Stimulated activated CD4-positive, alpha-beta T cell treated with anti-CD3 and anti-CD28 coated beads, TNF-alpha, amount 100 ng/mL, for 4 hours (primary cell): ENCODE measurements at places on chromosomes 13 and 19.

DNA sequence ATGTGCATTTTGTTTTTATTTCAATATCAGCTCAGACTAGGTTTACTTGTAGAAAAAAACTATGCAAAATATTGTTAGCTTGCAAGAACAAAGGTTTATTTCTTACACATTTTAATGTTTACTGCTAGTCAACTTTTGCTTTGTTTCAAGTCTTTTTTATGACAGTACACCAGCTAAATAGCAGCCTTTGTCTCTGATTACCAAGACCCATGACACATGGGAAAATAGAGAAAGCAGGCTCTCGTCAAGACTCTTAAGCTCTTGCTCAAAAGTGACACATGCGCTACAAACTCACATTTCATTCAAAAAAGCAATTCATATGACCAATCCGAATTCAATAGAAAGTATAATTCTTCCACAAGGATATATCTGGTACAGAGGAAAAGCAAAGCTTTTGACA, 642.3 kb upstream of the SLITRK1 start:
- no peak for DNase-seq

GRCh38 chr19:3133793-3134116, 2.1 kb upstream of the GNA15 start:
- no peak for DNase-seq

DNA sequence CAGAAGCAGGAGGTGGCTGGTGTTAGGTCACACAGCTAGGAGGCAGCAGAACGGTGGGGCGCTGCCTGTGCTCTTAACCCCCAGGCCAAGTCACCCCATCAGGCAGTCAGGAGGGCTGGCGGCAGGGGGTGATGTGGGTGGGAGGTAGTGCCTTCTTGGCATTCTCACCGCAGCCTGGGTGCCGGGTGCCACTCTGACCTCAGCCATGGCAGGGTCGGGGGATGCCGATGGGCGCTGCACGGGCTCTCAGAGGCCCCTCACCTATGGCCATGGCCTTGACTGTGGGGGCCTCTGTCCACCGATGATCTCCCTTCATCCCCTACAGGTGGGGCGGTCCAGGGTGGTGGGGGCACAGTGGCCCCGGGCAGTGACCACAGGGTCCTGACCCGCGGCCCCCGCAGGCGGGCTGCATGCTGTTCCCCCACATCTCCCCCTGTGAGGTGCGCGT, 5.6 kb downstream of the PTOV1 start:
- DNase-seq: no peak

- no peak for DNase-seq
Measured at GRCh38 chr13:26623125-26623524, 65.6 kb downstream of the WASF3 start.

GRCh38 chr13:29187584-29187983, 367.4 kb downstream of the MTUS2 start:
- DNase-seq: no peak

DNA sequence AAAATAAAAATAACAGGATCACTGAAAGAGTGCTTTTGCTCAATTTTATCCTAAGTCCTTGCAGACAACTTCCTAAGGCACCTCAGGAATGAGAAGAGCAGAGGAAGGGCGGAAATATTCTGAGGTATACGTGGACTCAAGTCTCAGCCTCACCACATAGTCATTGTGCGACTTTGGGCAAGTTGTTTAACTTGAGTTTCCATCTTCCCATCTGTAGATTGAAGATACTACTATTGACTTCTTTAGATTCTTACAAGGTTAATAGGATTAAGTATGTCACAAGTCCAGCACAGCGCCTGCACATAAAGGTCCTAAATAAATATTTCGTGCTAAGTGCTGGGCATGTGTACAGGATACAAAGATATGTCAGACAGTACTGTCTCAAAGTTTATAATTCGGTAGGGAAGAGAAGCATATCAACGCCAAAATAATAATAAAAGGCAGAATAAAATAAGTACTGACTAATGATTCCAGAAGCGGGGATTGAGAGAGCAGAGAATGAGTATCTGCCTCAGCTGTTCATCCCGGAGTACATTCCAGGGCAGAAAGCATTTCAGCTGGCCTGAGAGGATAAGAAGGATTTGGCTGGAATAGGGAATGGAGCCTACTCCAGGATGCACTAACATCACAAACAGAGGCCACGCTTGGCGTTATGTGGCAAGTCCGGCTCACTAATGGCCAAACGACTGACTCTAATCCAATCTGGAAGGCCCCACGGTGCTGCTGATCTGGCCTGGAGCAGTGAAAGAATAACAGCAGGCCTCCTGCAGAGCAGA, 139.7 kb downstream of the FLT1 start:
- DNase-seq: no peak

DNA sequence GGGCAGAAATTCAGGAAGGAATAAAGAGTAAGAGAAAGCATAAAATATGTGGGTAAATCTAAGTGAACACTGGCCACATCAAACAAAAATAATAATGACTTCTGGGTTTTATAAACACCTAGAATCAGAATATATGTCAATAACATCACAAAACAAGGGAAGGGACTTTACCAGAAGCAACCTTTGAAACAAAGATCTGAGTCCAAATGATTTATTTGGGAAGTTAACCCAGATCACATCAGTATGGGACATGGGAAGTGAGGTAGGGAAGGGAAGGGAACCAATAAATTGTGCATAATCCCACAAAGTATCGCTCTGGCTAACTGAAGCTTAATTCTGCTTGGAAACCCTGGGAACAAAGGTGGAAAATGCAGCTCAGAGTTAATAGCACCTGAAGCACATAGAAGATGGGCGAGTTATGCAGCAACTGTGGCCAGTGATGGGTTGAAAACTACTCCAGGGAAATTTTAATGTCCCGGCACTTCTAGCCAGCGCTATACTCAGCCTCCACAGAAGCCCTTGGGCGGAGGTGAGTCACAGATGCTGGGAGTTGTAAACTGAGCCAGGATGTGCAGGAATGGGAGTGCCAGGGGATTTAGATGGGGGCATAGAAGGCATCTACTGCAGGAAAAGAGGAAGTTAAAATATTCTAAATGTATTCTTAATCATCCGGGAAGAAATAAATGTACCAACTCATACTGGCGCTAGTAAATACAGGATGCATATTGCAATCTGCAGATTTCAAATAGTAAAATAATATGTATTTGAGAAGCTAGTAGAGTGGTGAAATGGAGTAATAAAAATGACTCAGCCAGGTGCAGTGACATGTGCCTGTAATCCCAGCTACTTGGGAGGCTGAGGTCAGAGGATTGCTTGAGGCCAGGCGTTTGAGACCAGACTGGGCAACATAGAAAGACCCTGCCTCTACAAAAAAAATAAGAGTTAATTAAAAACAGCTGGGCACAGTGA, 34.2 kb upstream of the CEBPG start:
- DNase-seq: no peak

GRCh38 chr19:55440411-55441105, 2.5 kb downstream of the SHISA7 start:
- DNase-seq: no peak

GRCh38 chr13:57123681-57124080, 17.0 kb upstream of the PRR20A start:
- no peak for DNase-seq

GRCh38 chr13:110914081-110914330, 863 bp downstream of the ANKRD10 start:
- DNase-seq: no peak

DNA sequence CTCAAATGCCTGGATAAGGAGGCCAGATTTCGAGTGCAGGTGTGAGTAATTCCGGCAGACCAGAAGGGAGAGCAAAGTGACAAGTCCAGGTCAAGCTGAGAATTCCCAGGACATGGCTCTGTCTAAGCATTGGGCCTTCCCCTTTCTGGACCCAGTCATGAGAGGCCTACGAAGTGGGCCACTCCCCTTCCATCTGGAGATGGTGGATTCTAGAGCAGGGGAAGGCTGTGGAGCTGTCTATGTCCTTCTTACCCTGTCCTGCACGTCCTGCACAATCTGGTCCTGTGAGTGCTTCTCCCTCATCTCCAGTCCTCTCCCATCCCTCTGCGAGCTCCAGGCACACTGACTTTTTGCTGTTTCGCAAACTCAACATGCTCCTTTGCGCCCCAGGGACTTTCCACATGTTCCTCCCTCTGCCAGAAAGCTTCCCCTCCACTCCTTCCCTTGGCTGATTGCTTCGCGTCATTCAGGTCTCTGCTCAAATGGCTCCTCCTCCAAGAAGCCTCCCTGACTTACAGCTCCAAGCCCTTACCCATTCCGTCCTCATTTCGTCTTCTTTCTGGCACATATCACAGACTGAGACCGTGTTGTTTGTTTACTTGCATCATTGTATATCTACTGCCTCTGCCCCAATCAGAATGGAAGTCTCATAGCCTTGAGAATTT, 193.2 kb downstream of the URI1 start:
- DNase-seq: no peak

DNA sequence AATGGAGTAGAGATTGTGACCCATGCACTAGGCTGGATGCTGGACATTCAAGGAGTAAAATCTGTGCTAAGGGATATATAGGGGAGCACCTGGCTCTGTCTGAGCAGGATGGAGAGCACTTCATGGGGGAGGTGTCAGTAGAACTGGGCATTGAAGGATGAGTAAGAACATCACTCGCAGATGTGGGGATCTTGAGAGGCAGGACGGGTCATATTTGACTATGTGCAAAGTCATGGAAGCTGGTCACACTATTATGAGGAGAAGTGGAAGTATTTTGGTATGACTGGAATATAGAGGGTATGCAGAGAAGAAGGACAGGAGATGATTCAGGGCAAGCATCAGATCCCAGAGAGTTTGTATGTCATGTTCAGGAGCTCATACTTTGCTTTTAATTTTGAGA, 62.9 kb upstream of the PCDH8 start:
- no peak for DNase-seq

GRCh38 chr13:47632311-47632710, 368.8 kb downstream of the SUCLA2 start:
- DNase-seq: no peak

- DNase-seq: no peak
Measured at GRCh38 chr13:114179087-114179658, at the start of gene CFAP97D2. Gene CFAP97D2, plus strand, starts transcription at chr13:114179257. Its CDS starts 74 bp downstream, at chr13:114179331.

- DNase-seq: no peak
Measured at GRCh38 chr13:79155883-79156282, 250.2 kb downstream of the RBM26 start.

GRCh38 chr13:80437231-80437630, 96.3 kb upstream of the SPRY2 start:
- no peak for DNase-seq

DNA sequence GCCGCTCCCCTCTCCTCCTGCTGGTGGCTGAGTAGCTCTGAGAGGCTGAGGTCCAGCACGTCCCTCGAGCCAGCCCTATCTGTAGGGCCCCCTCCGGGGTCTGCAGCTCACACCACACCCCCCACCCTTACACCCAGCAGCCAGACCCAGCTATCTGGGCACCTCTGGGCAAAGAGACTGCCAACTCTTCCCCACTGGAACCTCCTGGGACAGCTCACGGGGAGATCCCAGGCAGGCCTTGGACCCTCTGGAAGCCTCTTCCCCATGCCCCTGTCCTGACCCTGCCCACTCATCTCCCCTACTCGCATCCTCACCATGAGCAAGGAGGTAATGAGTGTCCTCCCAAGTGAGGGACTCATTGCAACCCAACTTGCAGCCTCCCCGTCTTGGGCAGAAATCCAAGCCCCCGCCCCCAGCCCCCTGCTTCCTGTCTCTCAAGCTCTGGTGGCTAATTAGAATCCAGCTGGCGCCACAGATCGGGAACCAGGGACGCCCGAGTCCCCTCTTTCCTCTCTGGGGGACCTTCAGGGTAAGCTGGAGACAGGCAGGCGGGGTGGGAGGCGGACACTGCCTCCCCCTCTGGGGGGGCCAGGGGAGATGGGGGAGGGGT, 22.1 kb downstream of the ADGRL1 start:
- no peak for DNase-seq

DNA sequence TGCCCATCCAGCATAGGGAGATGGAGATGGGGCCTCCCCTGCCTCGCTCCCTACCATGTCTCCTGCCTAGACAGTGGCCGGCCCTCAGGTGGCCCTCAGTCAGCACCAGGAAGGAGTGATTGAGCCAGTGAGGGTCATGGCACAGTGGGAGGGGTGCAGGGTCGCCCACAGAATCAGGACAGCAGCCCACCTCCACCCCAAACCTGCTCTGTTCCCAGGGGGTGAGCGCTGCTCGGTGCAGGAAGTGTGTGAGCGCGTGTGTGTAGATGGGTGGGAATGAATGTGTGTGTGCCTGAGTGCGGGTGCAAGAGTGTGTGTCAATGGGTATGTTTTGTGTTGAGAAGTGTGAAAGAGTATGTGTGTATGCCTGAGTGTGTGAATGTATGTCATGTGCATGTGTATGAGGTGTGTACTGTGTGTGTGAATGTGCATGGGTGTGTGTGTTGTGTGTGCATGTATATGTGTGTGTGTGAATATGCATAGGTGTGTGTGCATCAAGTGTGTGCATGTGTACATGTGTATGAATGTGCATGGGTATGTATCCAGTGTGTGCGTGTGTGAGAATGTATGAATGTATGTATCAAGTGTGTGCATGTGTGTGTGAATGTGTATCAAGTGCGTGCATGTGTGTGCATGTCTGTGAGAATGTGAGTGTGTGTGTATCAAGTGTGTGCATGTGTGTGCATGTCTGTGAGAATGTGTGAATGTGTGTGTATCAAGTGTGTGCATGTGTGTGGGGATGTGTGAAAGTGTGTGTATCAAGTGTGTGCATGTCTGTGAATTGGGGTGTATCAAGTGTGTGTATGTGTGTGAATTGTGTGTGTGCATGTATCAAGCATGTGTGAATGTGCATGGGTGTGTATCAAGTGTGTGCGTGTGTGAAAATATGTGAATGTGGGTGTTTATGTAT, 12.0 kb downstream of the EVI5L start:
- DNase-seq: no peak

DNA sequence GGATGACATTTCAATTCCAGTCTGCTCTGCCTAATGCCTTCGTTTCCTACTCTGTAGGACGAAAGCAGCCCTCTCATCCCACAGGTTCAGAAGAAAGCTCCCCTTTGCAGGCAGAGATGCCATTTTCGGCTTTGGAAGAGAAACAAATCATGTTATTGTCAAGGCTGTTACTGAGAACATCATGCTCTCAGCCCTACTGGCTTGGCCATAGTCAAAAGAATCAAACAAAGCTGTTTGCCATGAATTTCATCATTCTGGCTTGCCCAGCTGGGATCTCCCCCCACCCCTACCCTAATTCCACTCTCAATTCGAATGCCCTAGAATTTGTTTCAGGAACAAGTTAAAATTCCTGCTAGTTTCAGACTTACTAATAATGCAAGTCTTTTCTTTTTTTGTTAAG, 162.3 kb upstream of the SERP2 start:
- no peak for DNase-seq

GRCh38 chr13:21882766-21883165, 211.9 kb downstream of the FGF9 start:
- no peak for DNase-seq

DNA sequence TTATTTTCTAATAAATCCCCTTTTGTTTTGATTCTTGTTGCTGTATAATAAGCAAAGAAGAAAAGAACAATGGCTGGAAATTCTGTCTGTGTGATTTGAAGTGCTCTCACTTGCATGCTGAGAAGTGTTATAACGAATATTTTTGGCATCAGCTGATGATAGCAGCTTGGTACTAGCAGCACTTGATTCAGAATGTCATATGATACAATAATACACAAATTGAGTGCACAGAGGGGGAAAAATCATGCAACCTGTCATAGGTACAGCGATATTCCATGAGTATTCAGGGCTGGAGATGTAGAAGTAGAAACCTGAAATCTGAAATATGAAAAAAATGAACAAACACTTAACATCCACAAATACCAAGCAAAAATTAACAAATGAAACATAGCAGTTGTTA, 108.1 kb downstream of the FGF14 start:
- DNase-seq: no peak

GRCh38 chr19:32396046-32396652, 9.4 kb upstream of the DPY19L3 start:
- no peak for DNase-seq

- no peak for DNase-seq
Measured at GRCh38 chr13:74569251-74569650, 435.0 kb upstream of the KLF12 start.

- no peak for DNase-seq
Measured at GRCh38 chr13:49853535-49853934, 61.1 kb upstream of the KPNA3 start.
